ENCODE measurements at places on chromosomes 13 and 19.

GRCh38 chr13:77412860-77413259 lies 86.0 kb upstream of the MYCBP2 start:
- DNase-seq, result no peak

DNA sequence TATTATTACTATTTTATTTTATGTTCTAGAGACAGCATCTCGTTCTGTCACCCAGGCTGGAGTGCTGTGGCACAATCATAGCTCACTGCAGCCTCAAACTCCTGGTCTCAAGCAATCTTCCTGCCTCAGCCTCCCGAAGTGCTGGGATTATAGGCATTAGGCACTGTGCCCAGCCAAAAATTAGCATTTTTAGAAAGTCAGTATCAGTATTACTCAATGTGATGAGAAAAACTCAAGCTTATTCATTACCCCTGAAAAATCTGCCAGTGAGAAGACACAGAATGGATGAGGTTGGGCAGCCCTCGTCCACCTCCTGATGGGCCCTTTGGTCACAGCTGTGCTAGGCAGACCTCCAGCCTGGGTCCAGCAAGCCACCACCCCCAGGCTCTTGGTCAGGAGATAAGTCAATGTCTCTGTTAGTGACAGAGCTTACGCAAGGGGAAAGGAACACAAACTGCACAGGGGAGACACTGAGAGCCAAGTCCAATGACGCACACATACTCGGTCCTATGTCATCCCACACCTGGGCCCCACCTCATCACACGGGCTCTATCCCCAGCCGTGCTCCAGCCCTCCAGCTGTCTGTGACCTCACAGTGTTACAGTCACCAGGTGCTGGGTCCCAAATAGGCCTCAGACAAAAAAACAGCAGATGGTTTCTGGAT lies 19.8 kb downstream of the PEPD start:
- no peak for DNase-seq

GRCh38 chr19:44643605-44644401 lies at the start of gene PVR:
PVR (plus strand) TSS chr19:44643910; CDS start chr19:44644097, 187 bp downstream.
- DNase-seq, result peak; percentile 12

DNA sequence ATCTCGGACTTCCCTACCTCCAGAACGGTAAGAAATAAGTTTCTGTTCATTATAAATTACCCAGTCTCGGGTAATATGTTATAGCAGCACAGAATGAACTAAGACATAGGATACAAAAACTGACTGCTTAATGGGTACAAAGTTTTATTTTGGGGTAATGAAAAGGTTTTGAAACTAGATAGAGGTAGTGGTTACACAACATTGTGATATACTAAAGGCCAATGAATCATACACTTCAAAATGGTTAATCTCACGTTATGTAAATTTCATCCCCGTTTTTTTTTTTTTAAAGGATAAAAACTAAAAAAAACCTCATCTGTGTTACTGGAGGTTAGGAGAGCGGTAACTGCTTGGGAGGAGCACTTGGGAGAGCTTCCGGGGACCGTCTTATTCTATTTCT lies 23.5 kb downstream of the AKT2 start:
- DNase-seq, result no peak

GRCh38 chr19:44284968-44285367 lies 19.9 kb downstream of the ZNF235 start:
- DNase-seq, result no peak

GRCh38 chr13:112783135-112783977 lies 93.5 kb downstream of the ATP11A start:
- no peak for DNase-seq

GRCh38 chr19:2140138-2140569 lies 11.2 kb downstream of the AP3D1 start:
- DNase-seq, result no peak

GRCh38 chr13:67052550-67053490 lies 177.3 kb downstream of the PCDH9 start:
- no peak for DNase-seq

DNA sequence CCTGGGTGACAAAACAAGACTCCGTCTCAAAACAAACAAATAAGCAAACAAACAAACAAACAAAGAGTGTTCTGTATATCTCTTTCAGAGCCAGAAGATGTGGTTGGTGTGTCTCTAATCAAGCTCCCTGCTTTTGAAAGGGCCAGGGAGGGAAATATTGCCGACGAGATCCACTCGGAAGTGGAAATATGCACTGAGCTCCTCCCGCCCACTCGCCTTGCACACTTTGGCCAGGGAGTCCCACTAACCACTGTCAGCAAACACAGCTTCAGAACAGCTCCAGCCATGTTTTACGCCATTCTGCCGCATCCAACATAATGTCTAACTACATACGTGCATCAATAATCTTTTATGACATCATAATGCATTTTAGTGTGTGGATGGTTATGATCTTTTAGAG lies 155.5 kb upstream of the VSTM2B start:
- DNase-seq, result no peak

GRCh38 chr13:54424344-54424743 lies 1395.7 kb downstream of the OLFM4 start:
- no peak for DNase-seq

DNA sequence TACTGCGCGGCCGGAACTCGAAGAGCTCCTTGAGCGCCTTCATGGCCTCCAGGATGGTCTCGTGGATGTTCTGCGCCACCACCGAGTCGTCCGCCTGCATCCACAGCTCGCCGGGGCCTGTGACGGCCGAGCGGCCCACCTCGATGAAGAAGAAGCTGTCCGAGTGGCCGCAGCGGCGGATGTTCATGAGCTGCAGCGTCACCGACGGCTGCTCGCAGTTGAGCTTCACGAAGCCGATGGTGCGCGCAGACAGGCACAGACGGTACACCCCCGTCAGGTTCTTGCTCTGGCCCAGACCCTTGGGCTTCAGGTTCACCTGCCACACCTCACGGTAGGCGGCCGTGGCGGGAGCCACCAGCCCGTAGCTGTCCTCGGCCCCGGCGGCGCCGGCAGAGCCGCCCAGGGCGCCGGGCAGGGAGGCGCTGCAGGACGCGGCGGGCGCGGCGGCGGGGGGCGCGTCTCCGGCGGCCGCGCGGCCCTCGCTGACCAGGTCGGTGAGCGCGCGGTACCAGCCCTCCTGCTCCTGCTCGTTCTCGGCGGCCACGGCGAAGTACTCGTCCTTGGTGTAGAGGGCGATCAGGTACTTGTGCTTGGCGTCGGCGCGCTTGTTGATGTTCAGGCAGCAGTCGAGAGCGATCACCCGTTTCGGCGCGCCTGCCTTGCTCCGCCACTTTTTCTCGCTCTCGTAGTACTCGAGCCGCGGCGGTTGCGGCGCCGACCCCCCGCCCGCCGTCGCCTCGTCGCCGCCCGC lies 1.1 kb downstream of the IRS2 start:
- peak; percentile 54 for DNase-seq

DNA sequence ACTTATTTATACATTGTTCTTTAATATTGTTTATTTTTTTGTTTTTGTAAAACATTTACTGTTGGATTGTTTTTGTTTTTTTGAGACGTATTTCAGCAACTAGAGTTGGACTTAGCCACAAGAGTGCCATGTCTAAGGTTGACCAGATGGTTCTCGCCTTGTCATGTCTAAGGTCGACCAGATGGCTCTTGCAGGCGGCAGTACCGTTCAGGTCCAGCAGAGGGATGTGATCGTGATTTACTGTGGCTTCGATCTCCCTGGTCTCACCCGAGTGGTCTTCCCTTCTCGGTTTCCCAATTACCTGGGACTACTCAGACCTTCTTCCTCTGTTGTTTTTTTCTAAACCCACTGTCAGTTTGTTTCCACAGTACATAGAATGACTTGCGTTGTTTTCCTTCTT lies 1438.6 kb downstream of the UQCRFS1 start:
- DNase-seq, result no peak

- no peak for DNase-seq
These were observed 2.2 kb upstream of the MYADM start for GRCh38 chr19:53865523-53865917.

DNA sequence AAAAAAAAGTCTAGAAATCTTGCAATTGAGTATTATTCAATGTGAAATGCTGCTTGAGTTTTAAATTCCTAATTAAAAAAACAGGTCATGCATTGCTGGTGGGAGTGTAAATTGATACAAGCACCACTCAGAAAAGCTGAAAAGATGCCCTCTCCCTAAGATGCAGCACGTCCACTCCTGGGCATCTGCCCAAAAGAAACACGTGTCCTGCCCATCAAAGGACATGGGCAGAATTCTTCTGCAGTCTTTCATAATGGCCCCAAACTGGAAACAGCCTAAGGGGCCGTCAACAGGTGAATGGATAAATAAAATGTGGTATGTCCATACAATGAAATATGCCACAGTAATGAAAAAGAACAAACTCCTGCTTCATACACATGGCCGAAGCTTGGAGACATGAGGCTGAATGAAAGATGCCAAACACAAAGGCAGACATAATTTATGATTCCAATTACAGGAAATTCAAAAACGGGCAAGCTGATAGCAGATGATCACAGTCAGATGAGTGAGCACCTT lies 7.8 kb downstream of the POU2F2 start:
- no peak for DNase-seq

DNA sequence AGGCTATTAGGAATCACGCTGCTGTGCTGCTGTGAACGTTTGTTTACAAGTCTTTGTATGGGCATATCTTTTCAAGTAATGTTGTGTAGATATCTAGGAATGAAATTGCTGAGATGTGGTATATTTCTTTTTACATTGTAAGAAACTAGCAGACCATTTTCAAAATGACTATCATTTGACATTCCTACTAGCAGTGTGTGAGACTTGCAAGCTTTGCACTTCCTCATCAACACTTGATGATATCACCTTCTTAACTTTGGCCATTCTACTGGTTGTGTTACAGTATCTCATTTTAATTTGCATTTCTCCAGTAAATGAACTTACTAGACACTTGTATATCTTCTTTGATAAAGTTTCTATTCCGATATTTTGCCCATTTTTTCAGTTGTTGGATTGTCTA lies 12.1 kb downstream of the METTL21C start:
- no peak for DNase-seq

- DNase-seq, result peak; percentile 79
These were observed 2.0 kb upstream of the ARHGAP45 start for GRCh38 chr19:1064661-1065605.
